Fibroblast of pulmonary artery (primary cell): ENCODE measurements at places on chromosomes 11 and 22.

- DNase-seq: peak; percentile 18
Measured at GRCh38 chr11:93248602-93249001, 50.8 kb upstream of the SLC36A4 start.

DNA sequence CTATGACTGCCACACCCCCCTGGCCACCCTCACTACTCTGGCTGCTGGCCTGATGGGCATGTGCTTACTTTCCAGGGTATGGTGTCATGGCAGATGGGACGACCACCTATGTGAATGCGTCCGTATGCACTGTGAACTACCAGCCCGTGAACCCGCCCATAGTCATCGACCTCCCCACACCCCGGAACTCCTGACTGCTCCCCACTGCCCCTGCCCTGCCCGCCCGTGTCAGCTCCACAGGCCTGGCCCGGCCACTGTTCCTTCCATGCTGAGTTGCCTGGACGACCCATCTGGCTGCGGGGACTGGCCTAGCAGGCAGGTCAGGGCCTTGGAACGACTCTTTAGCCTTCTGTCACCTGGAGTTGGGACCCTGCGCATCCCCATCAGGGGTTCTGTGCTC is 93.6 kb downstream of the MPPED1 start:
- DNase-seq: no peak

- DNase-seq: no peak
Measured at GRCh38 chr11:16528639-16529038, 172.3 kb upstream of the SOX6 start.

DNA sequence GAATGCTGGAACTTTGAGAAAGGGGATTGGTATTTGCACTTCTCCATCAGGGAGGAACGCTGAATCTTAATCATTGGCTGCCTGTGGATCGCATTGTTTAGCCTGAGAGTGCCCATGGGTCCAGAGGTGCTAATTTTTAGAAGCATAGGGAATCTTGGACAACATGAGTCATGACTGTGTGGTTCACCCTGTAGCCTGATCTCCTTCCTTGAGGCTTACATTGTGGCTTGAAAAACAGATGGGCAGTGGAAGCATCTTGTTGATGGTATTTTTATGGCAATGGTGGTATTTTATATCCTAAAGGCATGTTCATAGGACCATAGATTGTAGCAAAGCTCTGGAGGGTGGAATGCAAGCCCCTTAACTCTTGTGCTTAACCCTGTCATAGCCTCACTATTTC is 99.2 kb upstream of the DBX1 start:
- no peak for DNase-seq

- DNase-seq: no peak
Measured at GRCh38 chr22:19762568-19763457, 2.2 kb downstream of the TBX1 start.

GRCh38 chr11:30991376-30991775 is 378.2 kb downstream of the DCDC1 start:
- no peak for DNase-seq

GRCh38 chr11:128970598-128971190 is 28.0 kb upstream of the TP53AIP1 start:
- DNase-seq: no peak

DNA sequence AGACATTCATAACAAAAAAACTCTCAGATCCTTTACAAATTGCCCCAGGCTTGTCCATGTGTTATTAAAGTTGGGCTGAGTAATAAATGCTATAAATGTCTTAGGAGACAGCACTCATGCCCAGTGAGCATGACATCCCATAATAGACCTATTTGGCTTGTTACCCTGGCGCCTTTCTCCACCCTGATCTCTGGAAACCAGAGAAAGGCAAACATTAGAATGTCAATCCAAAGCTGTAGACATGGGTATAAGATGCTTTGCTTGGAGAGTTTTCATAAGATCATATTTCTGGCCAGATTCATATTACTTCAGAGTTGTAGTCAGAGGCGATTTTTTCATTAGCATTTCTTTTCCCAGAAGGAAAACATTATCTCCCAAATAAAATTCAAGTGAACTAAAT is 161.3 kb upstream of the UBASH3B start:
- DNase-seq: no peak

DNA sequence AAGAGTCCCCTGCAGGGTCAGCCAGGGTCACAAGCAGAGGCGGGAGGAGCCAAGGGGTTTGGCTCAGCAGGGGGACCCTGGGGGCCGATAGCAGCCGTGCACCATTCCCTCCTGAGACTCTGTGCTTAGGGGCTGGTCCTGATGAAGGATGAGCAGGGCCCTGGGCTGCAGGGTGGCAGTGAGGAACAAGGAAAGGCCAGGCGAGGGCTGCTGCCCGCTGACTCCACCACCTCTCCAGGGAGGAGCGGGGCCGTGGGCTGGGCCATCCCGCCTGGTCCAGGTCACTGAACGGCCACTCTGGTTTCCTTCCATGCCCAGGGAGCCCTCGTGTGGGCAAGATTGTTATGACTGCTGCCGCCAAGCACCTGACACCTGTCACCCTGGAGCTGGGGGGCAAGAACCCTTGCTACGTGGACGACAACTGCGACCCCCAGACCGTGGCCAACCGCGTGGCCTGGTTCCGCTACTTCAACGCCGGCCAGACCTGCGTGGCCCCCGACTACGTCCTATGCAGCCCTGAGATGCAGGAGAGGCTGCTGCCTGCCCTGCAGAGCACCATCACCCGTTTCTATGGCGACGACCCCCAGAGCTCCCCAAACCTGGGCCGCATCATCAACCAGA is 9.2 kb upstream of the NDUFS8 start:
- DNase-seq: no peak

- no peak for DNase-seq
Measured at GRCh38 chr22:49367041-49367697, 460.5 kb downstream of the BRD1 start.

DNA sequence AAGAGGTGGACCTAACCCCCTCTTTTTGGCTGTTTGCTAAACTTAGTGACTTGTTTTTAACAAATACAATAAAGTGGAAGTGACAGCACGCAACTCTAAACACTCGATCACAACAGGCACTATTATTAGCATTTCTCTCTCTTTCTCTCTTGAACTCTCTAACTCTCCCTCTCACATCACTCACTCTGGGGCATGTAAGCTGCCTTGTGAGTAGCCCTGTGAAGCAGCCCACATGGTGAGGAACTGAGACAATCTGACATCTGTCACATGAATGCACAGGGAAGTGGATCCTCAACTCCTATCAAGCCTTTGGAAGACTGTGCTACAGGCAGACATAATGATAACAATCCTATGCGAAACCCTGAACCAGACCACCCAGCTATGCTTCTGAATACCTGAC is 609.0 kb upstream of the CNTN5 start:
- no peak for DNase-seq

- no peak for DNase-seq
Measured at GRCh38 chr11:79897896-79898295, 457.1 kb upstream of the TENM4 start.

DNA sequence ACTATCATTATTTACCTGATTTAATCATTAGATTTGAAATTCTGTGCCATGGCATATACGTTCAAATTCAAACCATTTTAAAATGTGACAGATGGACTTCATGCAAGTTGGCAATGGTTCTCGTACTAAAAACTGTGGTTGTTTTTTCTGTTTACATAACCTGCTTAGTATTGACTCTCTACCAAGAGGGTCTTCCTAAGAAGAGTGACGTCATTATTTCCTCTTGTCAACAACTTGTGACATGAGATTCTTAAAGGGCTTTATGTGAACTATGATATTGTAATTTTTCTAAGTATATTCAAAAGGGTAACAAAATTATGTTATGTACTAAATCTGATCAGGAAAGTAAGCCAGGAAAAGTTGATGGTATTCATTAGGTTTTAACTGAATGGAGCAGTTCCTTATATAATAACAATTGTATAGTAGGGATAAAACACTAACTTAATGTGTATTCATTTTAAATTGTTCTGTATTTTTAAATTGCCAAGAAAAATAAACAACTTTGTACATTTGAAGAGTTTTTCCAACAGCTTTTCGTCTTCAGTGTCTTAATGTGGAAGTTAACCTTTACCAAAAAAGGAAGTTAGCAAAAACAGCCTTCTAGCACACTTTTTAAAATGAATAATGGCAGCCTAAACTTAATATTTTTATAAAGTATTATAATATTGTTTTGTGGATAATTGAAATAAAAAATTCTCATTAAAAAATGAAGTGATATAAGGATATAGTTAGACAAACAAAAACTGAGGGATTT is 87.0 kb downstream of the GRK3 start:
- DNase-seq: no peak

DNA sequence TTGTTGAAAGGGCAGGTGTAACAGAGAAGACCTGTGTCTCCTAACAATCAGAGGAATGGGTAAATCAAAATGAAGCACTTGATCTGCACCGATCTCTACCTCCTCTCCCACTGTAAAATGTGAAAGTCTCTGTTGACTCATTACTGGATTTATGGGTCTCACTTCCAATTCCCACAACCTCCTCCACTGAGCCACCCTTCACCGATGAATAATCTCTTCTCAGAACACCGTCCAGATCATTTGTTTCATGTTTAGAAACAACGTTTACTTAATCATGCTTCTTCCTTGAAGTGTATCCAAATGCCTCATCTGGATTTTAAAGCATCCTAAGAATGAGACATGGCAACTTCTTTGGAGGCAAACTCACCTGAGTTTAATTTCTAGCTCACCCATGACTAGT is 643.6 kb downstream of the ETS1 start:
- no peak for DNase-seq

DNA sequence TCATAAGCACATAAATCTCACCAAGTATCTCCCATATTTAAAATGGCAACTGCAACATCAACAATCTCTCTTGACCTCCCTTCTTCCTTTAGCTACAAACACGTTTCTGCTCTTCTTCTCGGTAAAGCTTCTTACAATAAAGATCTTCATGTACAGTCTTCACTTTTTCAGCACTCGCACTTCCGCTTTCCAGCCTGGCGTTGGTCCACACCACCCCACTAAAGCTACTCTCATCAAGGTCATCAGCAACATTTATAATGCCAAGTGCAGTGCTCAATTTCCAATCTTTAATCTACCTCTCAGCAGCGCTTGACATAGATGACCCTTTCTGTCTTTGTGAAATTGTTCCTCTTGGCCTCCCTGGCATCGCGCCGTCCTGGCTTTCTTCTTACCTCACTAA is 33.6 kb downstream of the NTM start:
- no peak for DNase-seq

GRCh38 chr22:48224332-48224731 is 1461.9 kb downstream of the TBC1D22A start:
- DNase-seq: no peak

DNA sequence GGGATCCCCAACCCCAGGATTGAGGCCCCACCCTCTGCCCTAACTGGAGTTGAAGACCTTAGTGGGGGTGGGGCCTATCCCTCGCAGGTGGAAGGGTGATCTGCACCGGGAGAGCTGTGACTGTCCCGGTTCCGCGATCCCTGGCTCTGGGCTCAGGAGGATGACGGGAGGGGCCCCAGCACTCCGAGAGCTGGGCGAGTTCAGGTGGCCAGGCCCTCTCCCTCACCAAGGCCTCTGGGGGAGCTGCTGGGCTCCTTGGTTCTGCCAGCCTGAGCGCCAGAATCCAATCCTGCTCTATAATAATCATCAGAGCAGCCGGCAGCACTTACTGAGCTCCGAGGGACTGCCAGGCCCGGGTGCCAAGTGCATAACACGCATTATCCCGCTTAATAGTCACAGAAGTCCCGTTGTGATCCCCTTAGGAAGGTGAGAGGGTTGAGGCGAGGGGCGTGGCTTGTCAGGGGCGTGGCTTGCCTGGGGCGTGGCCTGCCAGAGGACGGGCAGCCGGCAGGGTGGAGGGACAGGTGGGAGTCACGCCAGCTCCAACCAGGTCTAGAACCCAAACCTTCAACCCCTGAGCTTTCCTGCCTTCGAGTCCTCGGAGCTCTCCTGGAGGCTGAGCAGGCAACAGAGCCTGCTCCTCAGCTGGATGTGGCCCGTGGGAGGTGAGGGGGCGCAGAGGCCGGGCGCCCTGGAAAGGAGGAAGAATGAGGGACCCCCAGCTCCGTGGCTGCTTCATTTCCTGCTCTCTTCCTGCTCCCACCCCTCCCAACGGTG is 7.3 kb upstream of the SYT7 start:
- no peak for DNase-seq

DNA sequence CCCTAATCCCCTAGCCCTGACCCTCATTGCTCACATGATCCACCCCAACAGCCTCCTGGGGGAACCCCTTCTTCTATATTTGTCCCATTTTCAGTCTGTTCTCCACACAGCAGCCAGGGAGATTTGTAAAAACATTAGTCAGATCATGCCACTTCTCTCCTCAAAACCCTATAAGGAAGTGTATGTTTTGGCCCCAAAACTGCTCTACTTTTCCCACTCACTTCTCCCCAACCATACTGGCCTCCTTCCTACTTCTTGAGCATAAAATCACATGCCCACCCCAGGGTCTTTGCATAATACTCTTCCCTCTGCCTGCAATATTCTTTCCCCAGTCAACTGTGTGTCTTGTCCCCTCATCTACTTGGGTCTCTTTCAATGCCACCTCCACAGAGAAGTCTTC is 4.7 kb upstream of the SLC22A12 start:
- no peak for DNase-seq

DNA sequence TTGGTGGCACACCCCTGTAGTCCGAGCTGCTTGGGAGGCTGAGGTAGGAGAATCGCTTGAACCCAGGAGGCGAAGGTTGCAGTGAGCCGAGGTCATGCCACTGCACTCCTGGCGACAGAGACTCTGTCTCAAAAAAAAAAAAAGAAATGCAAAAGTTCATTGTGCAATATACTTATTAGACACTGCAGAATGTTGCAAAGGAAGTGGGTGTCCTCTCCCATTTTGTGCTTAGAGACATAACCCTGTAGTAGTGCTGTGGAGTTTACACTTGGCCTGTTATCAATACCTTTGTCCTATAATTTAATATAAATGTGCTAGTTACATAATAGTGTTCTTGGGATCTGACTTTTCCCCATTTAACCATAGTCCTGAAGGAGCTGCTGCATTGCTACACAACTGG is 9.4 kb downstream of the BCL2L13 start:
- no peak for DNase-seq

GRCh38 chr11:117621226-117621625 is 175.8 kb downstream of the DSCAML1 start:
- DNase-seq: peak; percentile 23

- DNase-seq: no peak
Measured at GRCh38 chr11:115642660-115643059, 138.4 kb upstream of the CADM1 start.

- no peak for DNase-seq
Measured at GRCh38 chr11:32003335-32003734, 87.5 kb upstream of the RCN1 start.

GRCh38 chr11:86116386-86116726 is 47.5 kb upstream of the PICALM start:
- DNase-seq: peak; percentile 70

- peak; percentile 51 for DNase-seq
Measured at GRCh38 chr11:74671520-74672196, 59.6 kb downstream of the CHRDL2 start.

GRCh38 chr22:47055921-47056320 is 293.5 kb downstream of the TBC1D22A start:
- no peak for DNase-seq

GRCh38 chr11:78192911-78193351 is 4.2 kb downstream of the USP35 start:
- DNase-seq: peak; percentile 33
